ENCODE measurements at places on chromosomes 11 and 22. TPM values are rescaled to one million over a fixed set of nuclear protein-coding genes. Genes with fewer than 3 reads are reported as not detected.

Gene P2RY6
- polyA plus RNA-seq: not detected

Gene GAL3ST1
- not detected for polyA plus RNA-seq

Gene PLCB3
- 0.33 TPM for polyA plus RNA-seq

Gene SLC22A25
- not detected for polyA plus RNA-seq

Gene OR2AG2
- polyA plus RNA-seq: not detected

Gene HSPB2
- polyA plus RNA-seq: not detected

Gene ROBO4
- not detected for polyA plus RNA-seq

Gene ACR
- not detected for polyA plus RNA-seq

Gene MIAT
- 0.93 TPM for polyA plus RNA-seq

Gene OR52H1
- polyA plus RNA-seq: not detected

Gene HMOX1
- 28.7 TPM for polyA plus RNA-seq

Gene C22orf42
- not detected for polyA plus RNA-seq

Gene UBQLNL
- polyA plus RNA-seq: not detected

Gene KCTD14
- polyA plus RNA-seq: 0.30 TPM

Gene NTM
- polyA plus RNA-seq: not detected

Gene APIP
- 17.2 TPM for polyA plus RNA-seq

Gene LDLRAD3
- polyA plus RNA-seq: not detected

Gene UPK3A
- 1.5 TPM for polyA plus RNA-seq

Gene DCDC1
- not detected for polyA plus RNA-seq

Gene STARD10
- polyA plus RNA-seq: 33.4 TPM

Gene THAP7
- polyA plus RNA-seq: 55.9 TPM

Gene SELENOM
- 145 TPM for polyA plus RNA-seq

Gene WEE1
- 47.8 TPM for polyA plus RNA-seq

Gene KRTAP5-6
- not detected for polyA plus RNA-seq

Gene RBMXL2
- not detected for polyA plus RNA-seq

Gene SREBF2
- polyA plus RNA-seq: 59.8 TPM

Gene TTC28
- polyA plus RNA-seq: 0.30 TPM

Gene HBE1
- not detected for polyA plus RNA-seq

Gene PHRF1
- 15.4 TPM for polyA plus RNA-seq

Gene STT3A
- 57.7 TPM for polyA plus RNA-seq

Gene FJX1
- polyA plus RNA-seq: not detected

Gene MOGAT2
- polyA plus RNA-seq: not detected
